ENCODE measurements at places on chromosomes 7 and 10.

GRCh38 chr7:81562581-81562980 is 207.3 kb downstream of the HGF start:
- no peak for DNase-seq

- DNase-seq, result peak; percentile 51
Measured at GRCh38 chr7:152354061-152354460, 81.7 kb downstream of the KMT2C start.

- DNase-seq, result no peak
Measured at GRCh38 chr10:110546077-110546476, 21.4 kb upstream of the SMC3 start.

- DNase-seq, result no peak
Measured at GRCh38 chr7:132019703-132020102, 463.3 kb upstream of the PODXL start.

- DNase-seq, result no peak
Measured at GRCh38 chr10:79053481-79054202, 15.1 kb upstream of the ZMIZ1 start.

DNA sequence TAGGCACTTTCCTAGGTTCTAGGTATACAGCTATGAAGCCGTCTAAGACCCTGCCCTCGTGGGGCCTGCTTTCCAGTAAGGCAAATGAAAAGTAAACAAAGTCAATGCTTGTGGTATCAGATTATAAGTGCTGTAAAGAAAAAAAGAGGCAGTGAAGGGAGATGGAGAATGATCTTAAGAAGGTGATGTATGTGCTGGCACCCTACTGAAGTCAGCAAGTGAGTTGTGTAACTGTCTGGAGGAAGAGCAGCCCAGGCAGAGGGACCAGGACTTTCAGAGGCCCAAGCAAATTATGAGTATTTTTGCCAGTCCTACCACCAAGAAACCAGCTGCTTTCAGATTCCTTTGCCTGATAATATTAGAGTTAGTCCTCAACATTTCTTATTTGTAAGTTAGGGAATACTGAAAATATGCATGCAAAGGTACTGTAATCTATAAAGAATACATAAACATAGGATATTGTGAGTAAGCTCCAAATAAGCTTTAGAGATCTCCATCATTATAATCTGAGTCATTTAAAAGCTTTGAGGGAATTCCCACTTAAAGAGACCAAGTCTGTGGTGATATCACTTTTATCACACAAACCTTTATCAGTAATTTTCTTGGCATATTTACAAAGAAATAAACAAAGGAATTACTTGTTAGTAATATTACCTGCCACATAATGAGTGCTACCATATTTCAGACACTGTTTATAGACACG is 329.2 kb upstream of the LRGUK start:
- no peak for DNase-seq

- DNase-seq, result no peak
Measured at GRCh38 chr10:99958302-99958701, 51.4 kb downstream of the DNMBP start.

DNA sequence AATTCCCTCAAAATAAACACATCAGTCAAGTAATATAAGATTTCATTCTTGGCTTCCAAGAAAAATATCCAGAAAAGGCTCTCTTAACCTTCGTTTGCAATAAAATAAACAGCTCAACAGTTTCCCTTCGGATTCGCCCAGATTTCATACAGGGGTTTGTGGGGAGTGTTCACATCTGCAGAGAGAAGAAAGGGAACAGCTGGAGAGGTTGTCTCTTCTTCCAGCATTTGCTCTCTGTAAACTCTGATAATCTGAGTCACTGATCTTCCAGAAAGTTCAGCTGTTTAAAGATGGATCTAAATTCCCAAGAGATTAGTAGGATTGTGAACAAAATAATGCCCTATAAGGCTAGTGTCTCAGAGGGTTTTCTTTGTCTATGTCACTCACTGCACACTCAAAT is 277.9 kb downstream of the HPSE2 start:
- DNase-seq, result no peak

DNA sequence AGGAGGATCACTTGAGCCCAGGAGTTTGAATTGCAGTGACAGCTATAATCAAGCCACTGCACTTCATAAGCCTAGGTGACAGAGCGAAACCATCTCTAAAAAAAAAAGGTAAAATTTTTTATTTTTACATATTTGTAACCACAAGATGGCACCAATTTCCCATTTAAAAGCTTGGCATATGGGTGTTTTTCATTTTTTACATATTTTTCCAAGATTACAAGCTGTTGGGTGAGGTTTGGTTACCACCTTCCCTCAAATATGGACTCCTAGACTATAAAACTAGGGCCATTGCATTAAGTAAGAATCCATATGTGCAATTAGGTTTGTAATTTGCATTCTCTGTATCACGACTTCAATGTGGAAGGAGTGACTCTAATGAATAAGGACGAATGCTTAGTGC is 129.3 kb upstream of the ACBD5 start:
- no peak for DNase-seq

DNA sequence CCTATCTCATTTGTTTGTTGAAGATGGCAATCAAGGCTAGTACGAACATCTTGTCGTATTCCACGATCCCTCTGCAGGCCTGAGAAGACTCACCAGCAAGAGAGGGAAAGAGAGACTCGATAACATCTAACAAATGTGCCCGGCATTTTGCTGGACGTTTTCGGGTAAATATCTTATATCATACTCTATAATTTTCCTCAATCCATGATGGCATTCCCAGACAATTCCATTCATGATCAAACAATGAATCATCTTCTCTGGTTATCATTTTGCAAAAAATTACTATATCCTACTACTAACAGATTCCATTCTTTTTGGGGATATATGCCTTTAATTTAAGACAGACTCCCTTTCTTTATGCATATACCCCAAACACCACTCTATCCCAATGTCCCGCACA is 118.1 kb downstream of the TYW1B start:
- DNase-seq, result no peak

- DNase-seq, result no peak
Measured at GRCh38 chr7:33886149-33886623, 19.2 kb upstream of the BMPER start.

GRCh38 chr10:49158404-49158803 is 24.6 kb upstream of the FAM170B start:
- no peak for DNase-seq

- DNase-seq, result peak; percentile 19
Measured at GRCh38 chr7:13980474-13980873, 9.0 kb downstream of the ETV1 start.

DNA sequence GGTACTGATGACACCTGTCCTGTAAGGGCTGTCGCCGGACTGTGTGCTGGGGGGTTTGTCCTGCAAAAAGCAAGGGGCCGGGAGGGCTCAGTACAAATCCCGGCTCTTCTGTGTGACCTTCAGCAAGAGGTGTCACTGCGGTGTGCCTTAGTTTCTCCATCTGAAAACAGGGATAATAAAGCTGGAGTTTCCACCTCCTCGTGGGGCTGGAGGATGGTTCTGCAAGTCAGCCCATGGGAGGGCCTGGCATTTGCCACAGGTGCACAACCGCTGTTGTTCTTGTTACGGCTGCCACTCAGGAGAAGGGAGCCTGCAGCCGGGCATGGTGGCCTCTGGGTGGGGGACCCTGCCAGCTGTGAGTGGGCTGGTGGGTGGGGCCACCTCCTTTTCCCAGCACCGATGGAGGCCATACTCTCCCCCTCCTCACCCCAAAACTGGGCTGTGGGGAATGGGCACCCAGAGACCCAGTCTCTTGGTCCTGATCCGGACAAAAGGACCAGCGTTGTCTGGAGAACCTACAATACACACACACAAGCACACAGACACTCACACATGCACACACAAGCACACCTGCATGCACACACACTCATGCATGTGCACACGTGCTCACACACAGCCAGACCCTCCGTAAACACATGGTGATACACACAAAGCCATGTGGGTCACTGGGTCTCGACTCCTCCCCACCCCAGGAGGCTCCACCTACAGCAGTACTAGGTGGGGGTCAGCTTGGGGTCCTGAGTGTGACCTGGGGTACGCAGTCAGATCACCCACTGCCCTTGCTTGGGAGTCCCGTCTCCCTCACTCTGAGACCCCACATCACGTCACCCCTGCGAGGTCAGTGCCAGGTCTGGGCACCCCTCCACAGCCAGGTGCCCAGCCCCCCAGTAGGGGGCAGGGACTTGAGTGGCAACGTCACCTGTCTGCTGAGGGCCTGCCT is 34.1 kb downstream of the ELFN1 start:
- DNase-seq, result no peak

GRCh38 chr7:64606385-64606784 is 43.5 kb upstream of the ZNF680 start:
- DNase-seq, result no peak

- DNase-seq, result no peak
Measured at GRCh38 chr7:4683043-4683883, 1.2 kb downstream of the FOXK1 start.

GRCh38 chr10:77881636-77882035 is 44.9 kb downstream of the DLG5 start:
- DNase-seq, result peak; percentile 44

DNA sequence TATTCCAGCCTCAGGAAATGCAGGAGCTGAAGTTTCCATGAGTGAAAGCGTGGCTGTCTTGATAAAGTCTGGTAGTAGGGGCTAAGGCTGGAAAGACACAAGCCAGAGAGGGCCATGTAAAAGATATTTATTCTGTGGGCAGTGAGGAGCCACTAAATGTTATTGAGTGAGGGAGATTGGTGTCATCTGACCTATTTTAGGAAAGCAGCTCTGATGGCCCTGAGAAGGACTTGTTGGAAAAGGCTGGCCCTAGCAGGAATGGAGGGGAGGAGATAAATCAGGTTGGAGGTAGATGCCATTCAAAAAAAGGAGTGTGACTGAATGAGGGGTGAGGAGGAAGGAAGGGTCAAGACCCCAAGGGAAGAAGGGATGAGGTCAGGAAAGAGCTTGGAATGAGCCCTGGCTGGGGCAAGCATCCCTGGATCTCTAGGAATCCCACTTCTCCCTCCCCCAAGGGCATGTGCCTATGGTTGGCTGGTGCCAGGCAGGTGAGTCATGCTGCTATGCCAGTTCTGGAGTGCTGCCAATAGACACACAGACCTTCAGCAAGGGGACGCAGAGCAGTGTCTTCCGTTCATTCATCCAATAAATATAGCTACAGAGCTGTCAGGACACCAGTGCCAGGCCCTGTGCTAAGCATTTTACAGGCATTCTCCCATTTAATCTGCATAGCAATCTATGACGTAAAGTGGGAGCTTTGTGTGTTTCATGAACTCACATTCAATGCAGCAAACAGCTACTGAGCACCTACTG is 2.0 kb downstream of the ANKRD2 start:
- peak; percentile 99 for DNase-seq

DNA sequence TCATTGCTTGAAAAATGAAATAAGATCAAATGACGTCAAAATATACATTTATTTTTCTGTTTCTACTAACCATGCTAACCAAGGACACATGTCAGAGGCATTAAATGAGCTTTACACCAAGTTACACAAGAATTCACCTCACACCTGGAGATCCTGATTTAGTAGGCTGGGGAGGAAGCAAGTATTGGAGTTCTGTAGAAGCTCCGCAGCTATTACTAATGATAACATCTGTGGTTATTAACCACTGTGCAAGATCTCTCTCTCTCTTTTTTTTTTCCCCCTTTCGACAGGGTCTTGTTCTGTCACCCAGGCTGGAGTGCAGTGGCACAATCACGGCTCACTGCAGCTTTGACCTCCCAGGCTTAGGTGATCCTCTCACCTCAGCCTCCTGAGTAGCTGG is 104.0 kb downstream of the ZNF22 start:
- DNase-seq, result no peak

GRCh38 chr10:82288461-82288881 is 413.5 kb downstream of the NRG3 start:
- DNase-seq, result peak; percentile 87

DNA sequence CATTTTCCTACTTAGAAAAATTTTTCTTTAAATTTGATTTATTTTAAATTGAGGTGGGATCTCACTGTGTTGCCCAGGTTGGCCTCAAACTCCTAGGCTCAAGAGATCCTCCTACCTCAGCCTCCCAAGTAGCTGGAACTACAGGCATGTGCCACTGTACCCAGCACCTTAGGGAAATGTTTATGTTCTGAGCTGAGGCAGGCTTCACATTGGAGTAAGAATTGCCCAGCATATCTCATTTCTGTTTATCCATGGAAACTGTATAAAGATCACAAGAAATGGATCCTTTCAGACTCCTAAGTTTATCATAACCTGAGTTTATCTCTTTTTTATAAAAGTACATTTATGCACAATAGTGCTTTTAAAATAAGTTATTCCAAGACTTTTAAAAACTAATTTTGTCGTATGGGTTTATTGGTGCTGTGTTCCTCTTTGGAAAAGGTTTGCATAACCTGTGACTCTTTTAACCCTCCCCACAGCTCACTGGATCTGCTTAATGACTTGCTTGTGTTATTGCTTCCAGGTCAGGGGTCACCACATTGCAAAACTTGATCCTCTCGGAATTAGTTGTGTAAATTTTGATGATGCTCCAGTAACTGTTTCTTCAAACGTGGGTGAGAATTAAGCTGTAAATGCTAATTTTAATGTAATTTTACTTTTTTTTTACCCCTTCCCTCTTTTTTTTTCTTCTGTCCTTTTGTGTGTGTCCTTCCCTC is 40.7 kb downstream of the OGDH start:
- no peak for DNase-seq

DNA sequence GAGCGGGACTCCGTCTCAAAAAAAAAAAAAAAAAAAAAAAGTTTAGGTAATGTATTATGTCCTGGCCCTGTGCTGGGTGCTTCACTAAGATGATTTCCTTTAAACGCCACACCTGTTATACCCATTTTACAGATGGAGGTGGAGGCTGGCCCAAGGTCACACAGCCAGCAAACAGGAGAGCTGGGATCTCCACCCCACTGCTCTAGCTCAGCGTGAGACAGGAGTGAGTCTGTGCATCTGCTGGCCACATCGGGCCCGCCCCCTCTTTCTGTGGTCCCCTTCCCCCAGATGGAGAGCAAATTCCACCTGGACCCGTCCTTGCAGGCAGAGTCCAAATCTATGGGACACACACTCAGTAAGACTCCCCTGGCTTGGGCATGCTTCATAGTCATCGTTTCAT is 51.0 kb downstream of the LHPP start:
- DNase-seq, result no peak

DNA sequence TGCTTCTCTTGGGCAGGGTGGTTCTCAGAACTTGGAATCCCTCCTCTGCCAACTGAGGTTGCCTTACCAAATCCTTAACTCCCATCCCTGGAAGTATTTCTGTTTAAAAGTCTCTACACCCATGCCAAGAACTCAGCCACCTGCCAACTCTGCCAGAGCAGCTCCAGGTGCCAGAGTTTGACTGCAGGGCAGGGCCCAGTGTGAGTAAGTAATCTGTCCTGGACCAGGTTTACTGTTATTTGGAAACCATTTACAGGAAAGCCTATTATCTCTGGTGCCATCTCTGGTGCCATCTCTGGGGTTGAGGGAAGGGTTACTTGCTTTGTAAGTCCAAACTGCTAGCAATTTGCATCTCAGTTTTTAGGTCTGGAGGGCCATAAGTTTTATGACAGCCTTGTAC is 2.5 kb downstream of the TSPAN15 start:
- DNase-seq, result no peak

DNA sequence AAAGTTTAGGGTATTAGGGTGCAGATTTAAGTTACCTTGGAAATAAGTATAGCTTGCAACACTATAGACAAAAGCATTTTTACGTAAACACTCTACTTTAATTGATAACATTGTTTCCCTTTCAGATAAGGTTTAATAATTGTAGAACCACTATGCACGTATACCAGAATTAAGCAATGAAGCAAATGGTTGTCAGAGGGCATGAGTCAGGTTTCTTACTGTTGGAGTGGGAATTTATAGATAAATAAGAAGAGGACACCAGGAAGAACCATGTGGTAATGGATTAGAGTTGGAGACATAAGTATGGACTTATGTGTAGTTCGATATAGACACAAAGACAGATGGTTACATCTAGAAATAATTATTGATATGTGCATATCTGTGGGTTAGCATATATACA is 355.6 kb downstream of the ETV1 start:
- DNase-seq, result no peak

Data from renal cortical epithelial cell (primary cell).